ENCODE measurements at places on chromosomes 3 and 15. TPM values are rescaled to one million over a fixed set of nuclear protein-coding genes. Genes with fewer than 3 reads are reported as not detected.

DNA sequence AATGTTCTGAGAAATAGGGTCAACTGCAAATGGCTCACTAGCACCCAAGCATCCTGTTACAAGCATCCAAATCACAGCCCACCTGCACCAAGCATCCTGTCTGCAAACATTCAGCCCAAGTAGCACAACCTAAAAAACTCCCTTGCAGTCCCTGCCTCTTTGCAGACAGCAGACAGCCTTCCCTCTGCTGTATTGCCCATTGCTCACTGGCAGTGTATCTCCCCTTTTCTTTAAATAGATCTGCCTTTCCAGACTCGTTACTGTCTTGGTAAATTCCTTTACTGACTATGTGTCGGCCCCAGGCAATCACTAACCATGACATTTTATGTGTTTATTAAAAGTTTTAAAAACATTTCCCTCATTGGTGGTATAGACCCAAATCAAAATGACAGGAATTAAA lies 155.4 kb downstream of the ADAMTSL3 start:
- DNase-seq, result no peak

The GRAMD1C gene
- total RNA-seq, result 2.8 TPM

DNA sequence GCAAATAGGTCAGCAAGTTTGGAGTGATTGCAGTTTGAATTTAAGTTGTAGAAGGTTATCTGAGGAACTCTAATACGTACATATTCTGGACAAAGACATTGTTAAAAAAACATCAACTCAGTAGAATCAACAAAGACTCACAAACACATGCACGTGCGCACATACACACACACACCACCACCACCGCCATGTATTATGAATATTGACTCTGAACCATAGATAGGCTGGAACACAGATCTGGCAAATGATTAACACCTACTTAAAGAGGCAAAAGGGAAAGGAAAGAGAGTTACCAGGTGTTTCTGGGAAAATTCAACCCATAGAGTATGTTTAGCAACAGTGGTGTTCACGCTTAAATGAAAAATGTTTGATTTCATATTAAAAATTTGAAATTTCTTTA lies 334.2 kb upstream of the ALCAM start:
- no peak for DNase-seq

DNA sequence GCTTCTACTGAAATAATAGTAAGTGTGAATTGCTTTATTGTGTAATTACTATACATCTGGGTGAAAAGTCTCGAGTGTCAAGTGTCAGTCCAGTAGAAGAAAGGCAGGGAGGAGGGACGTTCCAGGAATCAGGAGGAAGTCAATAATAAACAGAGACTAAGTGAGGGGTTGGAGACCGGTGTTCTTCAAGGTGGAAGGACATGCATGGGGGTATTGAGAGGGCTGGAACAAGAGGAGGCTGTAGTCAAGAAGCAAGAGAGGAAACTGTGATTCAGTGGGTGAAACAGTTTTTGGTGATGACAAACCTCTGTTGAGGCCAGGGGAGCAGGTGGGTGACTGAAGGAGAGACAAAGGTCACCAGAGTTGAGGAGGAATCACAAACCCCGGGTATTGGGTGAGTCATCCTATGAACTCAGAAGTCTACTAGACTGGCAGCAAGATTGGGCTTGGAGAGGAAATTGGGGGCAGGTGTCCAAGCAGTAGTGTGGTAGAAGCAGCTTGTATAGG lies 11.6 kb upstream of the SCAMP5 start:
- peak; percentile 56 for DNase-seq

DNA sequence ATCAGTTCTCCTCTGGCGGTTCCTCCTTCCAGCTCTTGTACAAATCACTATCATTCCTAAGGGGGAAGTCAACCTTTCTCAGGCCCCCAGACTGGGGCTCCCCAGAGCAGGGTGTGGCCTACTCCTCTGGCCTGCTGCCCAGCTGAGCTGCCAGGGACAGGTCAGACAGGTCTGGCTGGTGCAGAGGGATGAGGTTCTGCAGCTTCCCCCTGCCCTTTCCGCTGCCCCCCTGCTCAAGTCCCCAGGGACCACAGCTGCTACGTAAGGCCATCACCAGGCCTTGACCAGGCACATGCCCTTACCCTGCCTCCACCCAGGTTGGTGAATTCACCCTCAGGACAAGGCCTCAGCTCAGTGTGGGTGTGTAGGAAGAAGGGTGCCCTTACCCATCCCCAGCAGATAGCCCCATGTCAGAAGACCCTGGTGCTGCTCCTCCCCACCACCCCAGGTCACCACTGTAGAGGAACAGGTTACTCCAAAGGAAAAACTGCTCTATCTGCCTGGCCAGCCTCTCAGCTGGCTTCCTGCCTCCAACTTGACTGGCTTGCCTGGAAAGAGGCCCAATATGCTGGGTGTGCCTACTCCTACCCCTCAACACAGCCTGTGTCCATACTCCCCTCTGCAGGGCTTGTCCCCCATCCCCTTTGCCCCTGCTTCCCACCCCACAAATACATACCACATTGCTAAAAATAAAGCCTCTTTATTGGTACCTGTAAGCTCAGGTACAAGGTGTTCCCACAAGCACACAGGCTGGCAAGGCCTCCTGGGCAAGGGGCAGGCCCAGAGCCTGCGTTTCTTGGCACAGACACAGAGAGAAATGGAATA lies 12.0 kb downstream of the CSRNP1 start:
- peak; percentile 93 for DNase-seq

GRCh38 chr3:153130312-153130977 lies 31.6 kb upstream of the RAP2B start:
- peak; percentile 77 for DNase-seq

DNA sequence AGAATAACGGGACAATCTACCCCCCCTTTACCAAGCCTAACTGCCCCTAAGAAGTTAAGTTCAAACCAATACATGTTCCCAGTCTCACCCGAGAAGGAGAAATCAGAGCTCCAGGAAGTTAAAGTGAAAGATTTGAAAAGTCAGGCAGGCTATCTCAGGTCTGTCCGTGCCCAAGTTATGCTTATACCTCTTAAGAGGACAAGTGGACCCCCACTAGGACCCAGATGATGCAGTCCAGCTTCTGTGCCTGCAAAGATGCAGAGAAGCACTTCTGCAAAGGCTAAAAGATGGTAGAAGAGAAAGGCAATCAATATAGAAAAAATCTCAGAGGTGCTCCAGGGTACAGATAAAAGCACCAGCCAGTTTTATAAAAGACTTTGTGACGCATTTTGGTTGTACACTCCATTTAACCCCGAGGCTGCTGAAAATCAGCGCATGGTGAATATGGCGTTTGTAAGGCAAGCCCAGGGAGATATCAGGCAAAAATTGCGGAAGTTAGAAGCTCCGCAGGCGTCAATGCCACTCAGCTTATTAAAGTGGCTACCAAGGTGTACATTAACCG lies 9.8 kb upstream of the SLC9C1 start:
- DNase-seq, result no peak

- no peak for DNase-seq
These were observed 65.8 kb upstream of the FLNB start for GRCh38 chr3:57942388-57942787.

DNA sequence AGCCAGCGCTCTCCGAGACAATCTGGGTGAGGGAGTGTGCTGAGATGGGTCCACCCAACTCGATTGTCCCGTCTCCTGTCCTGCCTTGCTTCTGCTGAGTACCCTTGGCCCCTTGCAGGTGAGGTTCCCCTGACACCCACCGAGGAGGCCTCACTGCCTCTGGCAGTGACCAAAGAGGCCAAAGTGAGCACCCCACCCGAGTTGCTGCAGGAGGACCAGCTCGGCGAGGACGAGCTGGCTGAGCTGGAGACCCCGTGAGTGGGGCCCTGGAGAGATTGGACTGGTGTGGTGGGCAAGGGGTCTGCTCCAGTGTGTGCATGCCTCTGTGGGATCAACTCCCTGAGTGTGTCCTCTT lies 23.6 kb downstream of the NBEAL2 start:
- DNase-seq, result no peak

The PIK3CA gene
- 13.4 TPM for total RNA-seq

GRCh38 chr3:130565224-130565623 lies 48.2 kb downstream of the COL6A6 start:
- no peak for DNase-seq
